ENCODE measurements at places on chromosomes 6 and 20.

DNA sequence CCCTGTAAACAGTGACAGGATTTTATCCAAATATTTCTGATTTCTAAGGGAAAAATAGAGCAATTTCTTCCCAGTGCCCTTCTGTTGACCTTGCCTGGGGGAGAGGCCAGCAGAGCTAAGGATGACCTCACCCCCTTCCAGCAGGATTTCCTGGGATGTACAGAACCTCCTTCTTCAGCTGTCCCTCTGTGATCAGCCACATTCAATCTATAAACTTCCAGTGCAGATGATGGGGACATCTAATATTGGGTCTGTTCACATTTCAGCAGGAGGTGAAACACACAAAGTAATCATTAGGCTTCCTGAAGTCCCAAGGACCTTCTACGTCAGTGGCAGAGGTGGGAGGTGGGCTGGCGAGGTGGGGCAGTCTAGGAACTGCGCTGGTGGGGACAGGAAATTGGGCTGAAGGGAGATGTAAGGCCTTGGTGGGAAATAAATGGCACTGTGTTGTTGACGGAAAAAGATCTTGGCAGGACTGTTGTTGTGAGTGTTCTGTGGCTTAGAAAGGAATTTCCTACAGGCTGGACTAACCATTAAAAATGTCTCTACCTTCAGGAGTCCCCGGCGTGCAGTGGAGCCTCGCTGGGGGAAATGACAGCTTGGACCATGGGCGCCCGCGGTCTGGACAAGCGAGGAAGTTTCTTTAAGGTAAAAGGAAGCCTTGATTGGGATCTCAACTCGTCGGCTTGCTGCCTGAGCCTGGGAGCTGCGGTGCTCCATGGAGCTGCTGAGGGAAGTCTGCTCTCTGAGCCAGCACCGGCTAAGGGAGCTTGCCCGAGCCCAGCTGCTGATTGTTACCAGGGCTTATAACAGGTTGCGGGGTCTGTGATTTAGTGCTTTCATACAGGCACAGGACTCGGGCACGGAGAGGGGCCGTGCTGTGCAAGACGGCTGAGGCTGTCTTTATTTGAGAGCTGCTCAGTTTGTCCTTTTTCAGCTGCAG, 127.9 kb upstream of the NAA20 start:
- DNase-seq = no peak

DNA sequence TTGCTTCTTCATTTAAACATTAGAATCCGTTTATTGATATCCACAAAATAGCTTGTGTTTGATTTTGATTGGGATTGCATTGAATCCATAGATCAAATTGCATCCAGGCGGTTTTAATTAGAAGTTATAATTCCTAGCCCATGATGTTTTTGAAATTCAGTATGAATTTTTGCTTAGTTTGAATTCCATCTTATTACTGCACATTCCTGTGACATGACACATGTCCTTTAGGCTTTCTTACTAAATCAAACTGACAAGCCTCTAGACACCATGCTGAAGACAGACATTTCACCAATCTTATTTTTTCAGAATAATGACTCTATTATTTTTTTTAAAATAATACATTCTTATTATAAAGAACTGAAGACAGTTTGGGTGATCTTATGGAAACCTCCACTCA, 21.4 kb upstream of the PI16 start:
- DNase-seq = no peak

GRCh38 chr6:141452354-141452686, 680.4 kb upstream of the GJE1 start:
- no peak for DNase-seq

DNA sequence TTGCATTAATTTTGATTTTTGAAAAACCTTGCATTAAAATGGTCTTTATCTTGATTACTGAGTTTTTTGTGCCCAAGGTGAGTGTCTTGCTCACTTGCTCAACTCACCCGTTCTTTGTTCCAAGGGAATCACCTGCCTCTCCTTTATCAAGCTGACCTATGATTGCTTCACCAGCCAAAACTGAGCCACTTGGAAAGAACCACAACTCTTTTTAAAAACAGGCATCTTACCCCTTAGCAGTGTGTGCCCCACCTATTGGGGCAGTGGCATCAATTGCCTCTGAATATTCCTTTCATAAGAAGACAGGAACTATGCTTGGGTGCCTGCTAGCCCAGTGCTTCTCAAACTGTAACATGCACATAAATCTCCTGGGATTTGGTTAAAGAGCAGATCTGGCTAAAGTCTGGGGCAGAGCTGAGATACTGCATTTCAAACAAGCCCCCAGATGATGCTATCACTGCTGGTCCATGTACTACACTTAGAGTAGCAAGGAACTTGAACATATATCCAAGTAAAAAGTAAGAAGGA, 3.3 kb upstream of the STK38 start:
- no peak for DNase-seq

DNA sequence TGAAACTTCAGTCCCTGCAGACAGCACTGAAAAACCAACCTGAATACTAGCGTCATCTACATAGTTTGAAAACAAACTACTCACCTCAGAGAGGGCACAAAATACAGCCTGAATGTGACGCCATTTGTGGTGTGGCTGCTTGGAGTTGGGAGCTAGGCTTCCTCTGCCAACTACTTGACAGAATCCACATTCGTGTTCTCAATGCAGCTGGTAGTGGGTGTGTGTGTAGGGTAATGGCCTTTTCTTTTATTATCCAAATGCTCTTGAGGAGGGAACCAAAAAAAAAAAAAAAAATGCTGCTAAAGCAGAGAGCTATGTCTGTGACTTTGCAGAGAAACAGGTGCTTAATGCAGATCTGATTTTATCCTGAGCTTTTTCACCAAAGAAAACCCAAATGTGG, 207.8 kb downstream of the OTOR start:
- DNase-seq = no peak

GRCh38 chr20:41029150-41029901, 704 bp downstream of the TOP1 start:
- no peak for DNase-seq

GRCh38 chr6:128057946-128058345, 157.1 kb upstream of the THEMIS start:
- DNase-seq = no peak

Data from NCI-H2107 (cell line).